ENCODE measurements at places on chromosomes 5 and 9.

- no peak for DNase-seq
Measured at GRCh38 chr5:149702934-149703646, 27.0 kb upstream of the PPARGC1B start.

- no peak for DNase-seq
Measured at GRCh38 chr9:93577975-93578682, 1.7 kb downstream of the PHF2 start.

DNA sequence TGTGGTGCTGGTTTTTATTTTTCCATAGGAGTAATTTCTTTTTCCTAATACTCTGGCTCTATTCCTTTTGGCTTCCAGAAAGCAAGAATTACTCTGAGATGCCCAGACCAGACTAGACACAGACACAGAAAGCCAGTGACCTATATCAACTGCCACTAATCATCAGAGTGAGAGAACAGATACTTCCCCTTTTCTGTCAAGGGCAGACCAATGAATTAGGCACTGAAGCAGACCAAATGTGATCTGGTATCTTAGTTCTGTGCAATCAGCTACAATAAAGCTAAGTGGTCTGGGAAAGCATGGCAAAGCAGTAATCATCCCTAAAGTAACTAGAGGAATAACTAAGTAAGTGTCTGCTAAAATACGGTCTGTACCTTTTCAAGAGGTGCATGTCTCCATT lies 239.1 kb downstream of the ELAVL2 start:
- no peak for DNase-seq

DNA sequence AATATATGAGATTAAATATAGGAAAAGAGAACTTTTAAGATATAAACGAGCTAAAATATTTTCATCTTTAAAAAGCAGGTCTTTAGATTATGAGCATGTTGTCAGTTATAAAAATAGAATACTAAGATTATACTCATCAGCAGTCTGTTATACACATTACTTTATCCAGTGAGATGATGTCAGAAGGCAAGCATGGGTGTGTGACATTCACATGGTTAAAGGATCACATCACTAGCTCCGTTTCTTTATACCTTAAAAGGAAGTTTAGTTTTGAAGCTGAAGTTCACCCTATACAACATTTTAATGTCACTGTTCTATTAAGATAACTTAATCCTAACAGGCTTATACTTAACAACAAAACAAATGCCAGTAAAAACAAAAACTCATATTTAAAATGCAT lies 59.6 kb downstream of the RICTOR start:
- peak; percentile 6 for DNase-seq

DNA sequence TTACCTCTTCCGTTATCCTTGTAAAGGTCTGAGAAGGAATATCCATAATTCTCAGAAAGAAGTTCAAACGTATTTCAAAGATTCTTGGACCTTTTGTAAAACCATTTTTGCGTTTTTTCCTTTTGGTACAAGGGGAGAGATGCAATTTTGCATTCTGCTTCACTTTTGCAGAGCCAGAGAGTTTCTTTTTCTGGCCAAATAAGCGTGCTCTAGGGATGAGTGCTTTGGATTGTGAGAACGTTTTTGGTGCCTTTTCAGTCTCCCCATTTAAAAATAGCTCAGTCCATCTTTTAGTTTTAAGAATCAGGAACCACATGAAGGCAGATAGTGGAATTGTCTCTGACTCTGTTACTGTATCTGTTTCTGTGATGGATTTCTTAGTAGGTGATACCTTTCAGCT lies 1.5 kb downstream of the ARHGAP26 start:
- no peak for DNase-seq

DNA sequence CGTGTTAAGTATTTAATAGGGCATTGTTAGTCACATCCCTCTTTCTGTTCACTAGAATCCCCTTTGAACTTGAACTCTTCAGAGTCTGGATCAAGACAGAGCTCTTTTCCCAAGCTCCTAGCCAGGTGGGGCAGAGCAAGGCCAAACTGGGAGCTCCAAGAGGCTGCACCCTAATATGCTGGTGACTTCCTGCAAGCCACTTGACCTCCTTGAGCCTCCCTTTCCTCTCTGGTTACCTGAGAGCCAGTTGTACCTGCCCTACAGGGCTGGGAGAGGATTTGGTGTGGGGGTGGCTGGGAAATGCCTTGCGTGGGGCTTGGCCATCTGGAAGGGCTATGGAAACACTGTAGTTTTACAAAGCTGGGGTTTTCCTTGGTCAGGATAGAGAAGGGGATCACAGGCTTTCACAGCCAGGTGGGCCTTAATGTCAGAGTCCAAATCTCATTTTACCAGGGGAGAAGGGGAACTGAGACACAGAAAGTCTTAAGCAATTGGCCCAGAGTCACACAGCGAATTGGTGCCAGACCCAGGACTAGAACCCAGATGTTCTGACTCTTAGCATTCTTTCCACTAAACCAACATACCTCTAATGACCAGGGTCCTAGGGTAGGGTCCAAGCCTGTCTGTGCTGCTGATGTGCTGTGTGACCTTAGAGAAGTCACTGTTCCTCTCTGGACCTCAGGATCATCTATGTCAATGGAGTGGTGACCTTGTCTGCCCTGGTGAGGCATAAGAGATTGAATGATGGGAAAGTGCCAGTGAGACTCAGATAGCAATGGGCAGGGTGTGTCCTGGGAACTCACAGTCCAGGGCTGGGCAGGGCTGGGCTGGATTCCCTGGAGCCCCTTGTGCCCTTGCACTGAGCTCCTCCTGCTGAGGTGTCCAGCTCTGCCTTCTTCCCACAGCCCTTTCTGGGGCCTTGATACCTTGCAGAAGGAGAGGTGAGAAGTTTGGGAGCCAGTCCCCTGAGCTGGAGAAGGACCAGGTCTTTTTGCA lies 35.8 kb downstream of the GSN start:
- DNase-seq = no peak

GRCh38 chr9:127133739-127134167 lies 11.3 kb upstream of the ANGPTL2 start:
- no peak for DNase-seq

- no peak for DNase-seq
Measured at GRCh38 chr9:117103438-117104110, 311.3 kb downstream of the ASTN2 start.

DNA sequence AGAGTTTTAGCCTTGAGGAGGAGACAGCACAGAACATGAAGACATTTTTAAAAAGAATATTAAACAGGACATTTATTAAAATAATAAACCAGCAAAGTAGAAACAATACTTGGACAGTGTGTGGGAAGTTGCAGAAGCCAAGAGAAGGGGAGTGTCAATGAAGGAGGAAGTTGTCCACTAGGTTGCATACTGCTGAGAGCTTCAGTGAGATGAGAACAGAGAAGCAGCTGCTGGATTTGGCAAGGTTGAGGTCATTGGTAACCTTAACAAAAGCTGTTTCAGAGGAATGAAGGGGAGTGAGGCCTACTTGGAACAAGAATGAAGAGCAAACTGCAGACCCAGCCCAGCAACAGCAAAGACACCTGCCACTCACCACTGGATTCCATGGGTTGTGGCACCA lies 11.4 kb downstream of the BHMT start:
- no peak for DNase-seq

- DNase-seq = no peak
Measured at GRCh38 chr5:82811490-82811889, 265.7 kb downstream of the TMEM167A start.

DNA sequence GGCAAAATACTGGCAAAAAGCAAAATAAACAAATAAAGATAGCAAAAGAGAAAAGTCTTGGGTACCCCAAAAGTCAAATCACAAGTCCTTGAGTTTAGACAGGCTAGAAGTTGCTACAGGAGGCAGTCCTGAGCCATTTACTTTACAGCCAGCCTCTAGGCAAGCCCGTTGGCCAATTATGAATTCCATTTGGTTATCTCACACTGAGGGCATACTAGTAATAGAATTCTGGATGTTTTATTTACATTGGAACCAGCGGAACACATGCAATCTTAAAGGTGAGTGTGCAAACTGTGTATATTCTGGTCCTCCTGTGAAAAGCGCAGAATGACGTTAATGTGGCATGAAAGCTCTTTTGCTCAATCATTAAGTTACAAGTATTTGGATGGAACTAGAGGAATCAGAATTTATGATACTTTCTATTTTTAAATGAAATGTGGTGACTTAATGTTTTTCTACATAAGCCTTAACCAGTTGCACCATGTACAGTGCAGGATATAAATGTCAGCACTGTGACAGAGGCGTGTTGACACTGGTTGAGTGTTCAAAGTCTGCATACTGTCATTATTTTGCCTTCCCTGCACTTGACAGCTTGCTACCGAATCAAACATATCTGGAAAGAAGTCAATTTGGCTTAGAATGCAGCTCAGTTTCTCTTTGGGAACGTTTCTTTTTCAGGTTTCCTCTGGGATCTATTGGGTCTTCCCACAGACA lies 7.9 kb downstream of the GDNF start:
- DNase-seq = peak; percentile 38

- DNase-seq = no peak
Measured at GRCh38 chr9:93203026-93203717, 19.2 kb downstream of the WNK2 start.

DNA sequence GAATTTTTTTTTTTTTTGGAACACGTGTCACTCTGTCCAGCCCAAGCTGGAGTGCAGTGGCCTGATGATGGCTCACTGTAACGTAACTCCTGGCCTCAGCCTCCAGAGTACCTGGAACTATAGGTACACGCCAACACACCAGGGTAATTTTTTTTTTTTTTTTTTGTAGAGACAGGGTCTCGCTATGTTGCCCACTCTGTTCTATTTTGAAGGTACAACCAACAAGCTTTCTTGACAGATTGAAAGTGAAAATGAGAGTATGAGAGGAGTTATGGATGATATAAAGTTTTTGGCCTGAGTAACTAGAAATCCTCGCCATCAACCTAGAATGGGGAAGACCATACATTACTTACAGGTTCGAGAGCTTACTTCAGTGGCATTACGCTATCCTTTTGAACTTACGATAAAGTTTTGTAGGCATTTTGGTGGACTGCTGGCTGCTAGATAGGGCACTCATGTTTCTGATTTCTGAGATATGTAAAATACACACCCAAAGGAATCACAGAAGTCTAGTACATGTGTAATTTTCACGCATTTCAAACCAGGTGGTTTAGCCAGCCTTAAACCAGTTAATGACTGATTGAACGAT lies 806 bp upstream of the CDC42SE2 start:
- no peak for DNase-seq

GRCh38 chr5:8879248-8879647 lies 666.6 kb downstream of the SEMA5A start:
- DNase-seq = no peak

GRCh38 chr5:33235824-33236223 lies 204.9 kb upstream of the TARS1 start:
- no peak for DNase-seq

- DNase-seq = no peak
Measured at GRCh38 chr9:79975621-79976256, 404.0 kb downstream of the TLE4 start.

DNA sequence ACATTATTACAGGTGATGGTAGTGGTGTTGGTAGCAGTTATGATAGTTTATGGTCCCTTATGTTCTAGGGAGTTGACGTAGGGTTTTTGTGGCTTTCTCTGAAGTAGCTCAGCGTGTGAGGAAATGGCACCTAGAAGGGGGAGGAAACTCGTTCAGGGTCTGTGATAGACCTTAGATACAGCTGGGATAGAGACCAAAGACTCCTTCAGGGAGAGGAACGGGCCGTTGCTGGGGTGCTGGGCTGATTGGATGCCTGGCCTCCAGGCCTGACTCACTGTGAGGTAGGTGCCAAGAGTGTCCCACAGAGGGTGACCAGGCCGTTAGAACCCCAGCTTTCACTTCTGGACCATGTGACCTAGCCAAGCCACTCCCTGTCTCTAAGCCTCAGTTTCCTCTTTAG lies 96.6 kb downstream of the DAB2IP start:
- DNase-seq = no peak

DNA sequence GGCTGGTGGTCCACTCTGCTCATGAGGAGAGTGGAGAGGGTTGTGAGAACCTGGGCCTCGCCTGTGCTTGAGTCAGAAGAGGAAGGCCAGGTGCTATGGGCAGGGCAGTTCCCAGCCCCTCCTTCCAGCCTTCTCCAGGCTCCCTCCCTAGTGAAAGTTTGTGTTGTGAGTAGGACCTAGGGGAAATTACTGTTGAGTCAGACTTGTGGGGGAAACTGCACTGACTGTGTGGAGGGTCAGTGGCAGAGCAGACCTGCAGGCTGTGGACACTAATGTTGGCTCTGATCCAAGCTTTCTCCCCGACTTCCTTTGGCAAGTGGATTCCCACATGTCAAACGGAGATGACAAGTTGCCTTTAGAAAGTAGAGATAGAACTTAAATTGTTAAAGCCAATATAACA lies 102.6 kb downstream of the ARHGAP26 start:
- no peak for DNase-seq

DNA sequence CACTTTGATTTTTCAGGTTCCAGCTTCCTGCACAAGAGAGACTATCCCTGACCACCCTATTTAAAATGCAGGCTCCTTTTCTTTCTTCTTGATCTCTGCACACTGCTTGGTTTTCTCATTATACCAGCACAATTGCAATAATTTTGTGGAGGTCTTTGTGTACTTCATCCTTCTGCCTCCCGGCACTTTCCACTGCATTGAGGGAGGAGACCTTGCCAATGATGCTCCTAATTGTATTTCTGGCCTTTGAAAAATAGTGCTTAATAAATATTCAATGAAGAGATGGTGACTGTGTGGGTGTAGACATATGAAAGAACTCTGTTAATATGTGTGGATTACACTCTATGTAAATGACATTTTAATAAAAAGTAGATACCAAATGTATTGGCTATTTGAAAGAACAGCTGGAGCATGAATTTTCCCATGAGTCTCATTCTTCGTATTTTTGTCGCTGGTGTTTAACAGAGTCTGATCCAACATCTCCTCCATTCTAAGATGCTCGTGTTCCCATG lies 42.1 kb downstream of the FOXI1 start:
- DNase-seq = no peak

DNA sequence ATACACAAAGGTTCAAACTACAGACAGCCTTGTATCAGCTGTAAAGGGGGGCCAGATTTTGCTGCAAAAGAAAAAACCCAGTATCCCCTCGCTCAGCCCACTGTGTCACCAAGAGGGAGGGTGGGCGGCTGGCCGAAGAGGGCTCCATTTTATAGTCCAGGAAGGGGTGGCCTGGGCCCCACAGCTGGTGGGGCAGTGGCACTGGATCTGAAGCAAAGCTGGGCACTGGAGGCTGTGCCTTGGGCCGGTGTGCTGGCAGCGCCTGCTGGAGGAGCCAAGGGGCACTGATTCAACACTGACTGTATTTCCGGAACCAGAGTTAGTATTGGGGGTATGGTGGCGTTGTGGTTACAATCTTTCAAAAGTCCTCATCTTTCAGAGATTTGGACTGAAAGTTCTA lies 9.1 kb downstream of the BRD3 start:
- no peak for DNase-seq

GRCh38 chr5:10140195-10140973 lies 109.3 kb downstream of the ATPSCKMT start:
- DNase-seq = peak; percentile 35

- peak; percentile 2 for DNase-seq
Measured at GRCh38 chr5:3490957-3491507, 104.6 kb upstream of the IRX1 start.
